H7 (cell line): ENCODE measurements at places on chromosomes 5 and 9.

DNA sequence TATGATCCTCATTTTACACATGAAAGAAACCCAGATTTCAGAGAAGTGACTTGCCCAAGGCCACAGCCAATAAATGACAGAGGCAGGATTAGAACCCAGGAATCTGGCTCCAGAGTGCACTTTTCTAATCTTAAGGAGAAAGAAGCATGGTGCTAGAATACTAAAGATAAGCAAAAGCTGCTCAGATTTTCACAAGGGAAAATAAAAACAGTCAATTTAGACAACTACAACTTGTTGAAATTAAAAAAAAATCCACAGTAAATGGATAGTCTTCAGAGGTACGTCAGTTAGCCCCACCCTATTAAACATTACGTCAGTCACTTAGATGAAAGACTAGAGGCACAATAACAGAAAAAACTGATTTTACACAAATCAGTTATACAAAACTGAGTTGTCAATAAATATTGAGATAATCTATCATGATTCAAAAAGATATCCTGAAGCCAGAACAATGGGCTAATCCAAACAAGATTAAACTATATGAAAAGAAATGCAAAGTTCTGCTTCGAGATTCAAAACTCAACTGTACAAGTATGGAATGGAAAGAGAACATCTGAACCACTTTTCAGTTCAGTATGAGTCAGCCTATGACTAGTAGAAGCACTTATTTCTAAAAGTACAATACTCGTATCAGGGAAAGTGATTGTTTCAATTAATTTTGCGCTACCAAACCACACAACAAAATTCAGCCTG is 9.3 kb downstream of the TMEM245 start:
- no peak for DNase-seq

GRCh38 chr5:101393795-101394450 is 490.8 kb upstream of the ST8SIA4 start:
- DNase-seq = no peak

GRCh38 chr5:93277051-93277450 is 304.0 kb downstream of the NR2F1-AS1 start:
- no peak for DNase-seq

- no peak for DNase-seq
Observed at GRCh38 chr9:117809751-117810150, 105.5 kb downstream of the TLR4 start.

GRCh38 chr9:34001298-34001697 is 47.4 kb downstream of the UBAP2 start:
- DNase-seq = no peak

- DNase-seq = no peak
Observed at GRCh38 chr9:79371301-79371700, 200.5 kb upstream of the TLE4 start.

GRCh38 chr9:83066771-83067170 is 3.8 kb upstream of the RASEF start:
- no peak for DNase-seq

- no peak for DNase-seq
Observed at GRCh38 chr9:124291801-124292396, 34.1 kb downstream of the NEK6 start.

GRCh38 chr5:7397937-7398336 is 2.0 kb downstream of the ADCY2 start:
- no peak for DNase-seq

DNA sequence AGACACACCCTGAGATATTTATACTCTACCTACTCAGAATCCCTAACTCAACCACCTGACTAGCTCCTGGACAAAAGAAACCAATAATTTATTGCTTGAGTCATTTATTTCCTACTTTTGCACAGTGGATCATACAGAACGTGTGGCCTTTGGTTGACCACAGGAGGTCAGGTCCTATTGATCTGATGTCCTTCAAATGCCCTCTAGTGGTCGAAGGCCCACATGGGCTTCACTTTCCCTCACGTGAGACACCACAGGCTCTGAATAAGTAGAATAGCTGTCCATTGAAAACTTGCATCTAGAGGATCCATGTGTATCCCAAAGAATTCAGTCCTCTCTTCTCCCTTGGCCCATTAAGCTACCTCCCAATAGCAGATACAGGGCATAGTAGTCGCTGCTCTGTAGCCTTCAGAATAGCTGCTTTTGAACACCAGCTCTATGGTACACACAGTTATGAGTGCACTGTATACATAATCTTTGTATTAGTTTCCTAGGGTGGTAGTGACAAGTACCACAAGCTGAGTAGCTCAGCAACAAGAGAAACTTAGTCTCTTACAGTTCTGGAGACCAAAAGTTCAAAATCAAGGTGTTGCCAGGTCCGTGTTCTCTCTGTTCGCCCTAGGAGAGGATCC is 177.6 kb upstream of the SMARCA2 start:
- peak; percentile 50 for DNase-seq

DNA sequence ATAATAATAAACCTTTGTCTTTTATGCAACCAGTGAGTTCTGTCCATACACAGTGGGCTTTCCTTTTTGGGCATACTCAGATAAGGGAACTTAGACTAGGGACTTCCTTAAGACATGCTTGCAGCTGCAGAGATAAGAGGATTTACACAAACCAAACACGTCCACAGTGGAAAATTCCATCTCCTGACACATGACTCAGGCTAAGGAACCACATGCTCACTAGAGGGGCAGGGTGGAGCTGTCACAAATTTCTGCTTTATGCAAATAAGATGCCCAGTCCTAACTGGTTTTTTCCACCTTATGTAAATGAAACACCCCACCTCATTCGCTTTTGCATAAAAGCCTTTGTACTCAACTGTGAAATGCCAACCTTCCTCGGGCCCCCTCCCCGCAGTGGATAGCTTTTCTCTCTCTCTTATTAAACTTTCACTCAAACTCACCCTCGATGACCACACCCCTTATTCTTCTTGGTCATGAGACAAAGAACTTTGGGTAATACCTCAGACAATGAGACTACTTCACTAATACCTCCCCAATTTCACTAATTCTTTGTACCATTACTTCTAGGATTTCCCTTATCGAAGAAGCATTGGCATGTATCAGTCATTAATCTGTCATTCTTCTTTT is 170.3 kb upstream of the FTMT start:
- DNase-seq = no peak

- no peak for DNase-seq
Observed at GRCh38 chr9:105683688-105684275, 10.6 kb upstream of the TMEM38B start.

DNA sequence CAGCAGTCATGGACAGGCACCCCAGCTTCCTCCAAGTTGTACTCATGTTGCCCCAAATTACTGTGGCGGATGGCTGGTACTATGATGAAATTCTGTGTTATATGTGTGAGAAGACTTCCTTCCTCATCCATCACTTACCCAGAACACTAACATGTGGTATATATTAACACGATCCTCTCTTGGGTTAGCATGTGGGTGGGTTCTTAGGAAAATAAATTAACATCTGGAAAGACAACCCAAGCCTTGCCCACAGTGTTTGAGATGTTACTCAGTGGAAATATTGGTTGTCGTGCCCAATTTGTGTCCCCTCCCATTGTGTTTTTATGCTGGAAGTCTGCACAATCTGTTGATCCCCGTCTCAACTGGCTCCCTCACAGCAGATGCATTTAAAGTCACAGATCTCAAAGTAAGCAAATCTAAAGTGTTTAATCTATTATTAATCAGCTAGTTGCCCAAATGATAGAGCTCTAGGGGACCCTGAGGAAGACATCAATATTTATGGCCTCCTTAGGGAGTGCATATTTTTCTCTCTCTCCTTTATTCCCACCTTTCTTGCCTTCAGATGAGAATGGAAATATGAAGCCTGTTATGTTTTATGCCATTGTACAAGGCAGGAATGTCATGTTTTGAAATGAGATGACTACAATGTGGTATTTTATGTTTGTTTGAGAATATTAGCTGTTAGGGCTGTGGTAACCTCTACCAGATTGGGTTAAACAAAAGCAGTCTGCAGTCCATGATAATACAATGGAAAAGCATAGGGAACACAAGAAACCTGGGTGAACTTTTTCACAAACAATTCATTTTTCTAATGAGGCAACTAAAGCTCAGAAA is 93.9 kb downstream of the GRIA1 start:
- DNase-seq = no peak

GRCh38 chr5:168658394-168658793 is 79.2 kb upstream of the PANK3 start:
- no peak for DNase-seq

DNA sequence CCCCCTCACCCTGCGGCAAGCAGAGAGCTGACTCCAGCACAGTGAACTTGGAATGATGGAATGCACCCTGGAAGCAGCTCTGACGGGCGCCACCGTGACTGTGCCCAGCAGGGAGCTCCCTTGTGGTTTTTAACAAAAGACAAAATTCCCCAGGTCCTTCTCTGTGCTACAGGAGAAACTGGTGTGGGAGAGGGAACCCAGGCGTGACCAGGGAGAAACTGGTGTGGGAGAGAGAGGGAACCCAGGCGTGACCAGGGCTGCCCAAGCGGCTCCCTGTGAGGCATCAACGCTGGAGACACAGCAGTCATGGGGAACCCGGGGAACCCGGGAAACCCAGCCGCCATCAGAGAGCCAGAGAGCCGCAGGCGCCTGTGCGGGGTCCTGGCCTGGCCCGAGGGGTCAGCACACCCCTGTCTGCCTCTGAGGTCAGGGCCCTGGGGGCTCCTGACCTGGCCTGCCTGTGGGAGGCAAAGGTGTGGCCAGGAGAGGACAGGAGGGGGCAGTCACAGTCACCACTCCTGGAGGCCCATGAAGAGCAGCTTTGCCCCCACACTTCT is 3.1 kb upstream of the AHRR start:
- DNase-seq = peak; percentile 64

- no peak for DNase-seq
Observed at GRCh38 chr9:90878562-90878961, 76.9 kb downstream of the SYK start.

DNA sequence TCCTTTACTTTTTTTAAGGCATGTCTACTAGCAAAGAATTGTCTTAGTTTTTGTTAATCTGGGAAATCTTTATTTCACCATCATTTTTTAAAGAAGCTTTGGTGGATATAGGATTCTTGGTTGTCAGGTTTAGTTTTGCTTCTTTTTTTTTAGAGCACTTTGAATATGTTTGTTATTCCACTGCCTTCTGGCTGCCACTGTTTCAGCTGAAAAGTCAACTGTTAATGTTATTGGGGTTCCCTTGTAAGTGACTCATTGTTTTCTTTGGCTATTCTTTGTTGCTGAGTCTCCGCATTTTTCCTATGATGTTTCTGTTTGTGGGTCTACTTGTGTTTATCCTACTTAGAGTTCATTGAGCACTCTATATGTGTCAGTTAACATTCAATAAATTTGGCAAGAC is 44.4 kb downstream of the PHAX start:
- DNase-seq = no peak

DNA sequence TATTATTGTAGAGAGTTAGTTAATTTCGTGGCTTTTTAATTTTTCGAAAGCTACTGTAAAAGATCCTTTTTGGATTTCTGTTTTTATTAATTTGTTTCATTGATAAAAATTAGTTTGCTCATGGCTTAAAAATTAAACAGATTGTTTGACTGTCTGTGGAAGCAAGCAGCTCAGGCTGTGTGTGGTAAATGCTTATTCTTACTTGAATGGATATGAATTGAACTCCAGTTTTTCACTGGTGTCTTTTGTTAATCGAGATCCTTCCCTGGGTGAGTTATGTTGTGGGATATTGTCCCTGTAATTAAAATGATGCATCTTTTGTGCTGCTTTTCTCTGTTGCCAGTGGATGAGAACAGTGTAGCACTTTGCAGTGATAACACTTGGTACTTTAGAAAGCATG is 75.3 kb downstream of the PIK3R1 start:
- no peak for DNase-seq

DNA sequence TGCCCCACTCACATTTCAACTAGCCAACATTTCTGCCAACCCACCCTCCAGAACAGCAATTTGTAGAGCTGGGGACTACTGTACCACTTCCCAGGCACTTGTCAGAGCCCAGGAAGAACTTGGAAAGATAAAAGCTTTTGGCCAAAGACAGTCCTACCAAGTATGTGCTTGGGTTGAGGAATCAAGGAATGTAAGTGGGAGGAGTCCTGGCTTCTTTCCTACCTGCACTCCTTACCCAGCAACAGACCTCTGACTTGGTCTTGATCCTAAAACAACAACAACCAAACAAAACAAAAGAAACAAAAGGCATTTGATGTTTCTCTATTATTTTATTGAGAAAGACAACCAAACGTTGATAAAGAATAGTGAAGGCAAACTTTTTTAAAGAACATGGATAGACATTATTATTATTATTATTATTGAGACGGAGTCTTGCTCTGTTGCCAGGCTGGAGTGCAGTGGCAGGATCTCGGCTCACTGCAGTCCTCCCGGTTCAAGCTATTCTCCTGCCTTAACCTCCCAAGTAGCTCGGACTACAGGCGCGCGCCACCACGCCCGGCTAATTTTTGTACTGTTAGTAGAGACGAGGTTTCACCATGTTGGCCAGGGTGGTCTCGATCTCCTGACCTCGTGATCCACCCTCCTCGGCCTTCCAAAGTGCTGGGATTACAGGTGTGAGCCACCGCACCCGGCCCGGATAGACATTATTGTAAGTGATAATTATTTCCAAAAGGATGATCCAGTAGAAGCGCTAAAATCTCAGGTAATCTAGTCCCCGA is 33.5 kb downstream of the ANXA2R start:
- DNase-seq = no peak

GRCh38 chr9:98081477-98082219 is 25.1 kb downstream of the NANS start:
- DNase-seq = no peak

DNA sequence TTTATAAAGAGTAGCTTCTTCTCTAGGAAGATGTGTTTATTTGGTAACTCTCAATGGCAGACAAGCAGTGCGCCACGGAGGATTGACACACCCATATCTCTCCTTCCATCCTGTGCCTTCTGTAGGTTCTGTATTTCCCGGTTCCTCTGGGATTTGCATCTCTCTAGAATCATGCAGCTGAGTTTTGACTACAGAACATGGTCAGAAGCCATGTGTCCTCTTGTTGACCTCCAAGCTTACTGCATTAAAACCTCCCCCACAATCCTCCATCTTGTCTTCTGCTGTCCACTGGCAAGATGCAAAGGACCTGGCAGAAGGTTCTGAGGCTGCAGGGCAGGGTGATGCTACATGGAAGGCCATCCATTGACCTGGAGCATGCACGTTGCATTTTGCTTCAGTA is 482.0 kb downstream of the DMRT2 start:
- DNase-seq = no peak

DNA sequence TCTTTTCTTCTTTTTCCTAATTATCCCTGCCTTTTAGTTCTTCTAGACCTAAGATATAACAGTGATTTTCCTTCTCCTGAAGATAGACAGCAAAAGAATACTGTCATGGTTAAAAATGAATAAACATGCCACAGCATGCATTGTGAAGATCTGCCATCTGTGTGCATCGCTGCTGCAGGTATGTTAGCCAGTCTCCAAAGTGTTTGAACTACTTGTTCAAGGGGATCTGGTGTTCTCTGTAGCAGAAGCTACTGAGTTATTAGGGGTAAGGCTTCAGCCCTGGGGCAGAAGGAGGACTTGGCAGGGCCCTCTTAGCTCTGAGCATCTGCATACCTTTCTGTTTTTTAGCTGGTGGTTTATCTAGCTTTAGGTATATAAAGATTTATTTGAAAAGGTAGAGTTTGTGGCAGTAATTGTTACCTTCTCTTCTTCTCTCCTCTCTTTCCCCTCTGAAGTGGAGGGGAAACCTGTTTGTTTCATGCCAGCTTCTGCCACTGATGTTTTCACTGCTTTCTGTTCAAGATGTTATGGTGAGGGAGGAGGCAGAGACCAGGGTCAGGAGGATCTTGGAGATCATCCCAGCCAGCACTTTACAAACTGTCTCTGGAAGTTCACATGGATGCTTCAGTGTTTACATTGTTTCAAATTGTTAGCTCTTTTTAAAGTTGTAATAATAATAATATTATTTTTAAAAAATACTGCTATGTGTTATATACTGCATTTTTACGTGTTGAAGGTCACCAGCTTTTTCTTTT is 25.2 kb downstream of the GALNT10 start:
- no peak for DNase-seq
